Stimulated activated CD4-positive, alpha-beta T cell treated with anti-CD3 and anti-CD28 coated beads, Interleukin-4, amount 100 ng/mL, for 1 hour (primary cell): ENCODE measurements at places on chromosomes 6 and 20.

GRCh38 chr6:62324834-62325233, 38.8 kb upstream of the KHDRBS2 start:
- DNase-seq = no peak

DNA sequence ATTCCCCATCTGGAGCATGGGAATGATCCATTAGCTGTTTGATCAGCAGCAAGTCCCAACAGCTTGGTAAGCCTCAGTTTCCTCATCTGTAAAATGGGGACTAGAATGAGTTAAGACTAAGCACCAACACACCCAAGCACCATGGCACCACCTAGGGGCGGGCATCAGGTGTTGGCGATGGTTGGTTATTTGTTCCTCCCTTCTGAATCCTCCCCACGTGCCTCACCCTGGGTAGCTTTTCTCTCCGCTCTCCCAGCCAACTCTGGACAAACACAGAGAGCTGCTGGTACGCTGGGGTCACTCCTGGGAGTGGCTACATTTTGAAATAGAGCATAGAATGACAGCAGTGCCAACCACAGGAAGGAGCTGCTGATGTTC, 13.3 kb upstream of the ITPR3 start:
- DNase-seq = peak; percentile 42

DNA sequence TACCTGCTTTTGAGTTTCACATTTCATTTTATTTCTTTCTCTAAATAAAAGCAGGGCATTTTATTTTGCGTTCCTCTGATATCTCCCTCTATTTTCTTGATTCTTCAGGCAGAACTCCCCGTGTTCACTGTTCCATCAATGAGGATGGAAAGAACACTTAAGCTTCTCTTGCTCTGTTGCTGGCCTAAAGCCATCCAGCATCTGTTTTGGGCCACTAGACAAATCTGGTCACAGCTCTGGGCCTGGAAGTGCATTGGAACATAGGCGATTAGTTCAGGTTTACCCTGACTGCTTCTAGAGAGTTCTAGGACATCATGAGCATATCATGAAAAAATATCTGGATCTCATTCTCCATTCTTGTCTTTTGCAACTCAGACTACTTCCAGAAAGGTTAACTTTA, 611.2 kb downstream of the UTRN start:
- DNase-seq = no peak

DNA sequence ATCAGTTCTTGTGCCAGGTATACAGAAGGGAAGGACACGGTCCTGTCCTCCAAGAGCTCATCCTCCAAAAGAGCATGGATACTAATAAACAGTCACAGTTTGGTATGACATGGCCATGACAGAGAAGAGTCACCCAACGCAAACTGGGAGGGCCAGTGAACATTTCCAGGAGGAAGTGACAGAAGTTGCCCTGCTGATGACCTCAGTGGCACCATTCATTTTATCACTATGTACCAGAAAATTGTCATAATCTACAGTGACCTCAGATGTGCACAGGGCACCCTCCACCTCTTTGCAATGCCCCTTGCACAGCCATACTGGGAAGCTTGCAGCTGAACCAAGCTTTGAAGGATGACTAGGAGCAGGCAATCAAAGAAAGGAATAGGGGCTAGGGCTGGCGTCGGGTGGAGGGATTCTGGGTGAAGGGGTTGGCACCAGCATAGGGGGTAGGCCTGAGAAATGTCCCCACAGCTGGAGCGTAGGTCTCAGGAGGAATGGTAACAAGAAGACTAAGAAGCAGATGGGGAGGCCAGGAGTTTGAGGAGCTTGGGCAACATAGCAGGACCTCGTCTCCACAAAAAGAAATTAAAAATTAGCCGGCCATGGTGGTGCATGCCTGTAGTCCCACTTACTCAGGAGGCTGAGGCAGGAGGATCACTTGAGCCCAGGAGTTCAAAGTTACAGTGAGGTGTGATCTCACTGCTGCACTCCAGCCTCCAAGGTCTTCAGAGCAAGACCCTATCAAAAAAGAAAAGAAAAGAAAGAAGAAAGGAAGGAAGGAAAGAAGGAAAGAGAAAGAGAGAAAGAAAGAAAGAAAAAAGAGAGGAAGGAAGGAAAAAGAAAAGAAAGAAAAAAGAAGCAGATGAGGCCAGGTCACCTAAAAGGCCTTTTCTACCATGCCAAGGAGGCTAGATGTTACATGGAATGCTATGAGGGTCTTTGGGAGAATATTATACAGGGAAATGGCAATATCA, 65.3 kb upstream of the SNX9 start:
- no peak for DNase-seq

GRCh38 chr20:10762216-10762615, 88.4 kb upstream of the JAG1 start:
- no peak for DNase-seq

DNA sequence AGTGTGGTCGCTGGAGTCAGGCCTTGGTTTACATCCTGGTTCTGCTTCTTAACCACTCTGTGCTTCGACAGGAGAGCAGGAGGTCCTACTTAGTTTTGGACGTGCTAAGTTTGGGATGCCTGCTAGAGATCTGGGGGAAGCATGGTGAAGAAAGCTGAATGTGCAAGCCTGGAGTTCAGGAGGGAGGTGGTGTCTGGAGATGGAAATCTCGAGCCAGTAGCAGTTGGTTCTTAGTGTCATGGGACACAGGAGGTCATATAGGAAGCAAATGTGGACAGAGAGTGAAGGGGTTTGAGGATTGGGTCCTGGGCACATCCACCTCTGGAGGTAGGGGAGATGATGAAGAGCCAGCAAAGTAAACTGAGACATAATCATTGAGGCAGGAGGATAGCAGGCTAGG, 131.4 kb downstream of the SYCP2 start:
- DNase-seq = no peak

DNA sequence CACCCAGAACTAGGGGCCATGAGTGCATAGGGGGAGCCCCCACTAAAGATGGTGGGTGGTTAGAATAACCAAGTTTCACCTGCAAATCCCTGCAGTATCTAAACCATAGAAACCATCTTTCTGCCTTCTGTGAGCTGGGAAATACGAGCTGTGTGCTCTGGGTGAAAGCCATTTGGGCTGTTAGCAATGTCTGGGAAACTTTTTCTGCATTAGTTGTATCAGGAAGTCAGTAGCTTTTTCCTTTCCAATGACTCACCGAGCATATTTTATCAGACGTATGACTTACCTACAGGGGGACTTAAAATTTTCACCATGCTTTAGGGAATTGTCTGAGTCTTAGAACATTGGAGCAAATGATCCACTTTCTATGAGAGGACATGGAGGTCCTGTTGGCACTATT, 584.0 kb downstream of the QKI start:
- no peak for DNase-seq

DNA sequence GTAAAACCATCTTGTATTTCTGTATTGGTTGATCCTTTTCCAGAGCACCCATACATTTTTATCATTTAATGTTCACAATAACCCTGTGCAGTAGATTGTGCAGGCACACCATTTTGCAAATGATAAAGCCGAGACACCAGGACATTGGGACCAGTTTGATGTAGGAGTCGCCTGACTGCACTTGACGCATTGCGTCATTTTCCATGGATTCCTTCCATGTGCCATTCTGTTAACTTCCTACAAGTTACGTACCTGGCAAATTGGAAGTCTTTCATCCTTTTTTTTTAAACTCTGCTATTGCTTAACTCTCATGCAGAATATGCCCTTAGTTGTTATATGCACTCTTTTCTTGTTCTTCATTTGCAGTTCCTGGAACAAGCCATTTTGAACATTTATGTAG, 43.0 kb downstream of the PRPH2 start:
- no peak for DNase-seq
